ENCODE measurements at places on chromosomes 1 and 21. TPM values are rescaled to one million over a fixed set of nuclear protein-coding genes. Genes with fewer than 3 reads are reported as not detected.
A peak's percentile ranks its signal among the peaks of the same experiment; 100 is the strongest.

- peak; percentile 40 for DNase-seq
These were observed 1.7 kb downstream of the PTGFR start for GRCh38 chr1:78492386-78492950.

DNA sequence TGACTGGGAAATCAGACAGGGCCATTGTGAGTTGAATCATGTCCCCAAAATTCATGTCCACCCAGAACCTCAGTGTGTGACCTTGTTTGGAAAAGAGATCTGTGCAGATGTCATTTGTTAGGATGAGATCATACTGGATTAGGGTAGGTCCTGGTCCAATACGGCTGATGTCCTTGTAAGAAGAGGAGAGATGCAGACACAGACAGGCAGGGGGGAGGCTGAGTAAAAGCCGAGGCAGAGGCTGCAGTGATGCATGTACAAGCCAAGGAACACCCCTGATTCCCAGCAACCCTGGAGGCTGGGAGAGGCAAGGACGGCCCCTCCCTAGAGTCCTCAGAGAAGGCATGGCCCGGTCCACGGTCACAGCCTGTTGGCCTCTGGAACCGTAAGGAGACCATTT, 15.9 kb upstream of the NPPB start:
- DNase-seq, result no peak

DNA sequence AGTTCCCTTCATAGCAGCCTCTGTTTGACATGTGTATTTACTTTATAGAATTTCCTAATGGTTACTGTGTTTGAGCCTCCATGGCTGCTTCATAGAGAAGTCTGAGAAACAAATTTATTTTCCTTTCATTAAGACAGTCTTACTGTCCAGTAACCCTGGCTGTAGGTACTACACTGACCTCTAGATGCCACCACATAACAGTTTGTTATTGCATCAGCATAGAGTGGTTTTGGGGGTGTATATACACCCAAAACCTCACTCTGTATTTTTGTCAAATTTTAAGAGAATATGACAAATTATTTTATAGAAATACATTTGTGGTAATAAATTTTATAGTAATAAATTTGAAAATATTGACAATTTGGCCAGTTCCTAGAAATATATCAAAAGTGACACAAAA, 57.3 kb downstream of the OBSCN start:
- peak; percentile 20 for DNase-seq

LEPR gene
- 8.6 TPM for total RNA-seq

DNA sequence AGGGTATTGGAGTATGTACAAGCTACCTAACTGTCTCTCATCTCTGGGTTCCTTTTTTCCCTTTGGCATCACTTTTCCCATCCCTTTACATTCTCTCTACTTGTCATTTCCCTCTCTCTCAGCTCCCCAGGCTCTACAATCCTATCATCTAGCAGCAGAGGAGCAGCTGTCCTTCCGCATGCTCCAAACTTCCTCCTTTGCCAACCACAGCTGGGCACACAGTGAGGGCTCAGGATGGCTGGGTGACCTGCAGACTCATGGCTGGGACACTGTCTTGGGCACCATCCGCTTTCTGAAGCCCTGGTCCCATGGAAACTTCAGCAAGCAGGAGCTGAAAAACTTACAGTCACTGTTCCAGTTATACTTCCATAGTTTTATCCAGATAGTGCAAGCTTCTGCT, 561 bp downstream of the CD1E start:
- DNase-seq, result no peak
